ENCODE measurements at places on chromosomes 12 and 14.

GRCh38 chr12:72676556-72676955, 404.4 kb downstream of the TRHDE start:
- DNase-seq = no peak

GRCh38 chr14:76490735-76491134, 114.8 kb downstream of the ESRRB start:
- DNase-seq = no peak

DNA sequence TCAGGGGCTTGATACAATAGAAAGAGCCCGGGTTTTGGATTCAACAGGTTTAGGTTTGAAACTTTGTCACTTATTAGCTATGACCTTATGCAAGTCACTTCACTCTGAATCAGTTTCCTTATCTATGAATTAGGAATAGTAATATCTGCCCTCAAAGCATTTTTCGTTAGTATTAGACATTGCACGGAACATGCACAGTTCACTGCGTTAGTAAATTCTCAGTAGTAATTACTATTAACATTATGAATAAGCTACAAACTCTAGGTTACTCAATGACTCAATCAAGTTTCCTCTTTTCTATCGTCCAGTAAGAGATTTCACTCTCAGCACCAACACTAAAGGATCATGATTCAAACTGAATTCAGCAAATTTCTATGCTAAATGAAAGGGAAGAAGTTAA, 150.3 kb downstream of the CEP83 start:
- DNase-seq = no peak

DNA sequence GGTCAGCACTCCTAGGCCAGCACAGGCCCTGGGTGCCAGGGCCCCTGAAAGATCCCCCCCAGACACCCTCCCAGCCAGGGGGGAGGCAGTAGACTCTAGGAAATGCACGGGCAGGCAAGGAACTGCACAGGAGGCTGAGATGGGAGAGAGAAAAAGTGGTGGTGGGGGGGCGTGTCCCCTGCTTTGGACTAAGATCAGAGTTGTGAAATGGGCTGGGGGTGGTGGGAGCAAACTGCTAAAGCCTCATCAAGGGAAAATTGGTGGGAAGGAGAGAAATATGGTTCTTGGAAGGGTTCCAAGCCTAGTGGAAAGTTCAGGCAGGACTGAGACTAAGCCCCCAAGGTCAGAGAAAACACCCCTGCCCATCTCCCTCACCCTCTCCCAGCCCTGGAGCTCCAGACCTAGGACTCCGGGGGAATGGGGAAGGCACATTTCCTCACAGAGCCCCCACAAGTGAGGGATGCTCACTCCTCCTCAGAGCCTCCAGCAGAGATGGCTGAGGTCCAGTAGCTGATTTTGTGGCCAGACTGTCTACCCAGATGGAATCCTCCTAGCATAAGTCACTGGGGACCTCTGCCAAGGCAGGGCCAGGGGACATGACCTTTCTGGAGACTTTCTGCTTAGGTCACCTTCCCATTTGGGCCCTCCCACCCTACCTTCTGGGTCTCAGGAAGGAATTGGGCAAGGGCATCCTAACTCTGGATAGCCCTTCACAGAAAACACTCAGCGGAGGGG, 29.8 kb downstream of the FIGNL2 start:
- DNase-seq = no peak

GRCh38 chr14:32980902-32981501, 42.3 kb downstream of the NPAS3 start:
- no peak for DNase-seq

DNA sequence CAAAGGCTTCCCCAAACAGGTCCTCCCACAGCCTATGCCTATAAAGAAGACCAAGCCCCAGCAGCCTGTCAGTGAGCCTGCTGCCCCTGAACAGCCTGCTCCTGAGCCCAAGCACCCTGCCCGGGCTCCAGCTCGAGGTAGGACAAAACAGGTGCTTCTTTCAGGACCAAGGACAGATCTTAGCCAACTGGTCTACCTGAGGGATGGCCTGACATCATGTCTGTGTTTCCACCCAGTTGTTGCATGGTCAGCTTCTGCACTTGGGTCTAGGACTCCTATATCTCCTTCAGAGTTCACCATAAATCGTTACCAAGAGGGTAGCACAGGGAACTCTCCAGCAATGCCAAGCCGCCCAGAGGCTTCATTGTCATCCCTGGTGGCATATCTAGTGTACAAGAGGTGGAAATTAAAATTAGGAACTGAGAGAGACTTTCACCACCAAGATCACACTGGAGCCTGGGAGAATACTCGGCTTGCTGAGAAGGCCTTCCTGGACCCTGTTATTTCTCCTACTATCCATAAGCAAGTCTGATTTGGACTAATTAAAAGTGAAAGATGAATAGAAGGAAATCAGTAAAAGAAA, 38.2 kb upstream of the OAS1 start:
- DNase-seq = no peak

DNA sequence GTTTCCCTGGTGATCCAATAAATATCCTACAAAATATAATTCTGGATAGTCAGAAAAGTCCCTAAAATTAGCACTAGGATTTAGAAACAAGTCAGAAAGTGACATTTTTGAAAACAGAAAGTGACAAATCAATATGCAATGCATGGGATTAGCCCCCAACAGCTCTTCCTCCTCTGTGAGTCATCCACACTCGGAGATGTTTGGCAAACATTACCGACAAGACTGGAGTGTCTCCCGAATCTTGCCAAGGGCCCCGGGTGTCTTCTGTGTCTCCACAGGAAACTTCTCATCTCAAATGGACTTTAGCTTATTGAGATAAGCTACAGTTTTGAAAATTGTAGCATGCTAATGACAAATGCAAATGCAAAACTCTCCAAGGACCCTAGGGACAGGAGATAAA, 398.9 kb upstream of the CCDC196 start:
- DNase-seq = no peak

DNA sequence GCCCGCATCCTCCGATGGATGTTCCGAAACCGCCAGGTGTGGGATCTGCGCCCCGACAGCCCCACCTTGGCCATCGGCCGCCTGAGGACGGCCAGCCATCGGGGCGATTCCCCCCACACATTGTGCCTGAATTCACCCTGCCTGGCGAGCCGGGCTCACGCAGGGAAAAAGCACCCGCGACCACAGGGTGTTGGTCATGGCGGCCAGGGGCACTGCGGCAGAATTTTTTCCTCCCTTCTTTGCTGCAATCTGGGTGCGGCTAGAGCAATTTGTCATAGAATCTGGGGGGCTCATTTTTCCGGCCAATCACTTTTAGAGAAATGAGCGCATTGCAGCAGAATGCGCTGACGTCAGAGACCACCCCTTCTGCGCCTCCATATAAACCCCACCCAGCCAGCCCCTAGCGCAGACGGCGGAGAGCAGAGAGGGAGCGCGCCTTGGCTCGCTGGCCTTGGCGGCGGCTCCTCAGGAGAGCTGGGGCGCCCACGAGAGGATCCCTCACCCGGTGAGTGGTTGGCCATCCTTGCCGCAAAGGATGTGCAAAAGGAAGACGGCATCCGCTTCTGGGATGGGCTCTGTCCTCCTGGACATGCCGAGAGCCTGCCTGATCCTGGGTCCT, at the start of gene MEG3:
Gene MEG3, plus strand, starts transcription at position 406 of the 619 bp plus-strand sequence.
- DNase-seq = no peak

DNA sequence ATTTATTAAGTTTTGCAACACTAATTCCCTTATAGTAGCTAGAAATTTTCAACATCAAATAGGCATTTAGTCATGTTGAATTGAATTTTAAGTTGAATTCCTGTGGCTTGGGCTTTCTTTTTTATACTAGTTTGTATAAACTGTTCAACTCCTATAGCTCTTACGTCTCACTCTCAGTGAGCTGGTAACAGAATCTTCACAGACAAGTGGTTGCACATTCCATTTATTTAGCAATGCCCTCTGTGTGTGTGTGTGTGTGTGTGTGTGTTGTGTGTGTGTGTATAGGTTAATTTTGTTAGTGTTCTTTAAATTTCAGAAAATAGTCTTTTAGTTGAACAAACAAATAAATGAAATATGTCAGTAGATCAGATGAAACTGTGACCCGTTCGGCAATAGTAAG, 425.0 kb downstream of the NPAS3 start:
- no peak for DNase-seq

DNA sequence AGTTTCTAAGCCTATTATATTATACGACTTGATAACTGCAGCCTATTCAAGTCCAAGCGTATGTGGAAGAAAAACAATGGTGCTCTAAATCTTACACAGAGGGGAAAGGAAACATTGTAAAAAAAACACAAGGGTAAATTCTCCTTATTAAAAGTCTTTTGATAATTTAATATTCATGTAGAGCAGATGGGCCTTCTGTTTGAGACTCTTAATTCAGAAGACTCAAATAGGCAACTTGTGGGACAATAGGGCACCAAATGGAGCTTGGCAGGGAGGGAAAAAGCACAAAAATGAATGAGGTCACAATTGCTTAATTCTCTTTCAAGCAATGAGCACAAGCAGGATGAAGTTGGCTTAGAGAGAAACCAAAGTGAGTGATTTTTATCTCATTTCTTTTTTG, 159.4 kb downstream of the NELL2 start:
- DNase-seq = no peak

- DNase-seq = no peak
Measured at GRCh38 chr12:108630481-108631207, 3.0 kb downstream of the SELPLG start.

GRCh38 chr12:108804271-108804953, 53.0 kb downstream of the SSH1 start:
- DNase-seq = no peak

DNA sequence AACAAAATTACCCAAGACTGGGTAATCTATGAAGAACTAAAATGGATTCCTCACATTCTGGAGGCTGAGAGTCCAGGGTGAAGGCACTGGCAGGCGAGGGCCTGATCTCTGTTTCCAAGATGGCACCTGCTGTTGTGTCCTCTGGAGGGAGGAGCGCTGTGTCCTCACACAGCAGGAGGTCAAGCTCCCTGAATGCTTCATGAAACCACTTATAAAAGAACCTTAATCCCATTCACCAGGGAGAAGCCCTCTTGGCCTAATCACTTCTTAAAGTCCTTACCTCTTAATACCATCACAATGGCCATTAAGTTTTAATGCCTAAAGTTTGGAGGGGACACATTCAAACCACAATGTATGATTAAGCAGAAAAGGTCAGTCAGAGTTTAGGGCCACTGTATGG, 172.4 kb downstream of the EMP1 start:
- no peak for DNase-seq

- DNase-seq = no peak
Measured at GRCh38 chr14:104865631-104866441, 768 bp downstream of the CEP170B start.

DNA sequence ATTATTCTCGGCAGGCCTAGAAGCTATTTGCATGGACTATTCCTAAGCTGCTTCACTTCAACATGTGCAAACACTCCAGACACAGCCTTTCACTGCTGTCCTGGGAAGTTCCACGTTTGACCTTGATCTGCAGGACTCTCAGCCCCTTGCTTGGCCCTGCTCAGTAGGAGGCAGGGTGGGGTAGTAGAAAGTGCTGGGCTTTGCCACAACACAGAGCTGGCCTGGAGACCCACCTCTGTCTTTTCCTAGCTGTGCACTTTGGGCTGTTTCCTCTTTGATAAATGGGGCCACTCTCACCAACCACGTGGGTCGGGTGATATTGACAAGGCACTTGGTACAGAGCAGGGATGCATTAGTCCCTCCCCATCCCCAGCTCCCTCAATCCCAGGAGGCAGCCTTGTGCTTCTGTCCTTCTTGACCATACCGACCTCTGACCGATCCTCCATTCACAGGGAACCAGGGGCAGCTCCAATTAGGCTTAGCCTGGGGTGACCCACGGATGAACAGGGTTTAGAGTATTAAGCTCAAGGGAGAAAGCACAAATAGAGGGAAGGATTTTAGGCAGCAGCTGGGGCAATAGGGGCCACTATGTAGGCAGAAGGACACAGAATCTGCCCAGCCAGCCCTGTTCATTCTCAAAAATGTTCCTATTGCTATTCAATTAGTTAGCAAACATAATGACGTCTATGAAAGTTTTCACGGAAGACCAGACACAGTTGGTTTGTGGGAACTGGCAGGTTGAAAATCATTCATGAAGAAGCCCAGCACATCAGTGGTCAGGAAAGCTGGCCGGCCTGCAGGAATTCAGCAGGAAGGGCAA, 63.3 kb downstream of the SYNE3 start:
- DNase-seq = no peak

GRCh38 chr14:71720978-71721624, 211.1 kb upstream of the RGS6 start:
- no peak for DNase-seq

DNA sequence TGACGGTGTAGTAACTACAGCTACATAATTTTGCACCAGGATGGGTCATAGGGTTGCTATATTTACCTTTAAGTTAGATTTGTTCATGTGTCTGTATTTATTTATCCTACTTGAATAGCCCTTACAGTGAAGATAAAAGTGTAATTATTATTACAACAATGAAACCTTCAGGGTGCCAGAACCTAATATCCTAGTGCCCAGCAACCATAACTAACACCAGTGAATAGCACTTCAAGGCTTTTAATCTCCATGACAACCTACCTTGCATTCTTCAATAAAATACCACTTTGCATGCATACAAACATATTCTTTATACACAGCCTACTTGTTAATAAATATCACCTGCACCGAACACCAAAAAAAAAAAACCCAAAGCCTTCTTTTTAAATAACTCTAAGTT, 58.7 kb upstream of the G2E3 start:
- no peak for DNase-seq

DNA sequence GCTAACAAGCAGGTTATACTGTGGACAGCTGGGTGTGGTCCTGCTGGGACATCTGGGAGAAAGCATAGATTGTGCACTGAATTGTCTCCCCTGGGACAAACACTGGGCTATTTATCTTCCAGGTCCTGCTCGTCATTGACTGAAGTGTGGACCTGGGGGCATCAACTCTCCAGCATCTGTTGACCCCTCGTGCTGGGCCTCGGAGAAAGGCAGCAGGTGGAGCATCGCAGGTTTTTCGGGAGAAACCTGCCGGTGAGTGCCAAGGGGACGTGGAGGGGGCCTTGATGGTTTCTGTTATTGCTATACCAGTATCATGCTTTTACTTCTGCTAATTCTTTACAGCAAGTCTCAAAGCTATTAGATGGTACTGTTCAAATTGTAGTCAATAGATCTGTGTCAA, 81.3 kb downstream of the CPSF2 start:
- no peak for DNase-seq

DNA sequence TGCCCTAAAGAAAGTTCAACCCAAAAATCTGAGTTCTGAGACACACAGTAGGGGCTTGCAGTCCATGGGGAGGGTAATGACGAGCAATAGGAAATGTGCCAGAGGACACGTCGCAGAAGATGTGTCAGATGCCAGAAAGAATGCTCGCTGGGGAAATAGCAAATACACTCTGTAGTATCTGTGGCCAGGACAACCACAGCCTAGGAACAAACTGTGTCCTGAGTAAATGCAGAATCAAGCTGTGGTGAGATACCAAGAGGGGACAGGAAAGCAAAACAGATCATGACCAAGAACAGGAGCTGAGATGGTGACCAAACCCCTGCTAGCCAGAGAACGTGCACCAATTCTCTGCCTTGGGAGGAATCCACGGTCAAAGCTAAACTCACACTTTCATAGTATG, 9.1 kb downstream of the CRACR2A start:
- no peak for DNase-seq

DNA sequence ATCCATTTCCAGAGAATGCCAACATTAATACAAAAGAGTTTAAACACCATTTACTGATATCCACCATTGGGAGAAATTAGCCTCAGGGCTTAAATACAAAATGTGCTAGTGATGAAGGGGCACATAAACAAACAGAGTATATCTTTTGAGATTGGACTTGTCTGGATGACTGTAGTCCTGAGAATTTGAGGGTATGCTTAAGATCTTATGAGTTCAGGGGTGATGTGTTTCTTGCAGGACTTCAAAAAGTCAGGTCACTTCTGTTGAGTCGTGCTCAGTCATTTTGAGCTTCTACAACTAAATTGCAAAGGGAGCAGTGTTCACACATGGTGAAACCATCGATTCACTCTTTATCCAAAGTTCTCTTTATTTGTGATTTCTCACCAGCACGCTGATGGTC, 425.7 kb downstream of the ATP23 start:
- DNase-seq = no peak
